Hypothalamus (tissue), 51 donors: ENCODE measurements at places on chromosomes 5 and 9.

GRCh38 chr5:141409598-141410306 lies 1.9 kb downstream of the PCDHGB6 start:
- no peak for DNase-seq

DNA sequence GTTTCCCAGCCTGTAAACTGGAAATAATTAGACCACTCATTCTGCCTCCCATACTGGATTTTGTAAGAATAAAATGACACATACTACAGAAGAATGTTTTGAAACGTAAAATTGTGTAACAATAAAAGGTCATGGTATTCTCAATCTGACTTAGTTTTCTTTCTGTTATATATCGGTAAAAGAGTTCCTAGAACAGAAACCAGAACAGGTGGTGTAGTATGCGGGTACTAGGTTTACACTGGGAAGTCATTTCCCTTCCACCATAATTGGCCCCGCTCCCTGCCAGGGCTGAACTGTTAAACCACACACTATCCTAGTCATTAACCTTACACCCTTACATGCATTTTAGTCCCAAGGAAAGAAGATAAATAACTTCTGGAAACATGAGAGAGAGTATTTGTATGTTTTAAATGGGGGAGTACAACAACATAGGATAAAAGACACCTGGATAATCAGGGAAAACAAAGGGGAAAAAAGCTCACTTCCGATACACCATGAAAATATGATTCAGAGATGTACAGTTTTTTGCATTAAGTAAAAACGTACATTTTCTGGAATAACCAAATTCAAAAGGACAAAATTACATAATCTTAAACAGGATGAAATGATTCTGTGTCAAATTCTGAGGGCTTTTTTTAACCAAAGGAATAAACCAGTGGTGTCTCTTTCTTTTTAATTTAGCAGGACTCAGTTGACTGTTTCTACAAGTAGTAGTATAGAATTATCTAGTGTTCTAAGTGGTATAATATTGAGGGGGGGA lies 199.7 kb downstream of the GLIS3 start:
- DNase-seq = no peak

DNA sequence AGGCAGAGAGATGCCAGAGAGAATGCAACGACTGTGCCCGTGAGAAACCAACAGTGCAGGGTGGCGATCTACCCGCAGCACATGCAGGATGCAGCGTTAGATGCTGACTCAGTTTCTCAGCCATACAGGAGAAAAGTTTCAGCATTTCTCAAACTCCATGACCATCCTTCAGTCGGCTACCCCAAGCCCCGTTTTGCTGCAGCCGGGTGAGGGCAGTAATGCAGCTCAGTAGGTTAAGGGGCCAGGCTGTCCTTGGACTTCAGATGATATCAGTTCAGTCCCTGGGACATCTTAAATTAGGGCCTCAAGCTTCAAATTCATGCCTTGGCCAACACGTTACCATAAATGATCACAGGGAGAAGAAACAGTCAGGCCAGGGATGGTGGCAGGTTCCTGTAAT lies 125.5 kb downstream of the PALM2AKAP2 start:
- no peak for DNase-seq

GRCh38 chr9:82757924-82758323 lies 305.0 kb downstream of the RASEF start:
- no peak for DNase-seq

DNA sequence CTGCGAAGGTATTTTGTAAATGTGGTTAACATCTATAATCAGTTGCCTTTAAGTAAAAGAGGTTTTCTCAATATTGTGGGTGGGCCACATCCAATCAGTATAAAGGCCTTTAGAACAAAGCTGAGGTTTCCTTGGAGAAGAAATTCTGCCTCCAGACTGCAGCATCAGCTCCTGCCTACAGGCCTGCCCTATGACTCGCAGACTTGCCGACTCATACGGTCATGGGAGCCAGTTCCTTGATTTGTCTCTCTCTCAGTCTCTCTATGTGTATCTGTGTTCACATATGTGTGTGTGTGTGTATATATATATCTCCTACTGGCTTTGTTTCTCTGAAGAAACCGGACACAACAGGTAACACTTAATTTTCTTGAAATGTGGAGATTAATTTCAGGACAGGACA lies 45.3 kb downstream of the SLC36A1 start:
- no peak for DNase-seq
